ENCODE measurements at places on chromosomes 2 and 18.

DNA sequence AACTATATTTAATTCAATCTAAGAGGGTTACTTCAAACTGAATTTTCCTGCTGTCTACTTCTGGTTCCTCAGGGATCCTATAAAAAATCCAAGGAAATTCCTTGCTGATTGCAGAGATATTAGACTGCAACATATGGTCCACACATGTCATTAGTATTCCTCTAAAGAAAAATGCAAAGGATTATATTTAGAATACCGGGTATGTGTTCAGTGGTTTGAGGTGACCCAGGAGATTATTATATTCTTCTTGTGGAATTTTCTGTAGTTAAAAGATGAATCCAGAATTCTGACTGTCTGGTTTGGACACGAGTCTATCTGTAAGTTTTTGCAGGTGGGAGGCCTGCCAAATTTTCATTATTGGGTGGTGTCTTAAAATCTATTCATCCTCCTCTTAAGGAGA lies 18.2 kb downstream of the HOXD1 start:
- DNase-seq: no peak

DNA sequence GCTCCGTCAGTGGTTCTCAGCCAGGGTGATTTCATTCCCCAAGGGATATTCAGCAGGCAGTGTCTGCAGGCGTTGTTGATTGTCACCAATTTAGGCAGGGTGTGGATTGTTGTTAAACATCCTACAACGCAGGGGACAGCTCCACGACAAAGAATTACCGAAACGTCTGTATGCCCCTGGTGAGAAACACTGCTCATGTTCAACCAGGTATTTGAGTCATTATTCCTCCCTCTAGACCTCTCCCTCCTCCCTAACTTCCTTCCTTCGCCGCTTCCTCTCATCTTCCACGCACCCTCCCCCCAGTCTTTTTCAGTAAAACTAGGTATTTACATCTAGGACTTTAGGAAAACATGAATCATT lies 50.8 kb downstream of the NCK2 start:
- DNase-seq: no peak

DNA sequence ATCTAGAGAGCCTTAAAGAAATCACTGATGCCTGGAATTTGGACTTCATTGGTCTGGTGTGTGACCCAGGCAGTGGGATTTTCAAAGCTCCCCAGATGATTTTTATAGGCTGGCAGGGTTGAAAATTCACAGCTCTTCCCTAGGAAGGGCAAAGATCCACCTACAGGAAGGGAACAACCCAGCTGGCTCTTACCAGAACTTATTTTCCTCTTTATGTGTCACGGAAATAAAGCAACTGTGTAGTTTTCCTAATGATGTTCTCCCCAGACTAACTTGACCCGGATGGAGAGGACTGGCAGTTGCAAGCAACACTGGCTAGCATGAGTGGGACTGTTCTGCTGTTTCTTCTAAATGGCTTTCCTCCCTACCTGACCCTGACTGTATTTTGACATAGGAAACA lies 235.6 kb downstream of the ALPK2 start:
- no peak for DNase-seq

DNA sequence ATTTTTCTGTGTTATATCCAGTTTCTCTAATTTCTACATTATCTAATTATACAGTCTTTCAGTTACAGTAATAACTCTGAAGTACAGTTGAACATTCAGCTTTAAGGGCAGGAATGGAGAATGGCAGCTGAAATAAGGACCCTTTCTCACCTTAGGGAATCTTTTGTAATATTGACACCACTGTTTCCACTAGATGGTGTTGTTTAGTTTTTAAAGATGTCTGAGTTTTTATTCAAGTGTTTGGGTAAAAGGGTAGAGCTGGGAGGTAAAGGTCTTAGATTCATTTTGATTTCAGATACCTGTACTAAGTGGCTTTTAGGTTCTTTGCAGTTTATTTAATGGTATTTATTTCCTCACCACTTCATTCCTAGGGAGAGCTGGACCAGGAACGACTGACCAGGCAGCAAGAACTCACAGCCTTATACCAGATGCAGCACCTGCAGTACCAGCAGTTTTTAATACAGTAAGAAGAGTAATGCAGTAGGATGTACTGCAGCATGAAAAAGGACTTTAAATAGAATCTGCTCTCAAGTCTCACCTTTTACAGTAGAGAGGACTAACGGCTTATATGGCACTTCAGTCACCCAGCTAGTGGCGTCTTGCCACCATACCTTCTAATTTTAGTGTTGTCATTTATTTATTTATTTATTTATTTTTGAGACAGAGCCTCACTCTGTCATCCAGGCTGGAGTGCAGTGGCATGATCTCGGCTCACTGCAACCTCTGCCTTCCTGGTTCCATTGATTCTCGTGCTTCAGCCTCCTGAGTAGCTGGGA lies 33.2 kb upstream of the KCNJ13 start:
- DNase-seq: no peak

- DNase-seq: no peak
These were observed 47.4 kb upstream of the DNMT3A start for GRCh38 chr2:25389161-25389560.

DNA sequence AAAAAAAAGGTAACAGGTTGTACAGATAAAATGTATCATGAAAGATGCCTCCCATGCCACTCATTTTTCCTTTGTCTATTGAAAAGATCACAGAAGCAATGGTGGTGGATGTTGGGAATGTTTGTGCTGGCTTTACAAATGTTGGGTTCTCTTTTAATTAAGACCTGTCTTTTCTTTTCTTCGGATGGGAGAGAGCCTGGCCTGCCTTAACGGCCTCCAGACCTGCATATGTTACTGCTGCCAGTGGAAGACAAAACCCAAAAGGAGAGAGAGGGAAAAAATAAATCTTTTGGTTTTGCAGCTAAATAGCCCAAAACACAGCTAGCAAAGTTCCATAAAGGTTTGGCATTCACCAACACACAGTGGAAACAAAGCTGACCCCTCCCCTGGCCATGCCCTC lies 50.5 kb upstream of the FZD7 start:
- DNase-seq: no peak

- DNase-seq: no peak
These were observed 12.9 kb downstream of the NPAS2 start for GRCh38 chr2:100832885-100833284.

GRCh38 chr18:907115-907884 lies 2.6 kb downstream of the ADCYAP1 start:
- DNase-seq: no peak

- no peak for DNase-seq
These were observed 678.4 kb downstream of the ERBB4 start for GRCh38 chr2:211860224-211860623.

DNA sequence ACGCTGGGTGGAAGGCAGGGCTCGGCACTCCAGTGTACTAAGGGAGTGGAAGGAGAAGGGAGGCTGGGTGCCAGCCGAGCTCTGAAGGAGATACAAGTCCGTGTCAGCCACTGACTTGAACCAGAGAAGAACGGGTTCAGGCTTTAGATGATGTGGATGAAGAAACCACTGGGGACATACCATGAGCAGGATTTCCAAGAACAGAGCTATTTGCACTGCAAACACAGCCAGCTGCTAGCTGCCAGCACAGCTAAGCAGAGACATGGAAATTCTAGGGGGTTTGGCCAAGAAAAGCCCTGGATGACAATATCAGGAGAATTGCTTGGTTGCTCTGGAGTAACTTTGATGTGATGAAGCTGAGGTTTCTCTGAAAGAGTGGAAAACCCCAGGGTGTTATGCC lies 5.2 kb downstream of the CD207 start:
- no peak for DNase-seq

DNA sequence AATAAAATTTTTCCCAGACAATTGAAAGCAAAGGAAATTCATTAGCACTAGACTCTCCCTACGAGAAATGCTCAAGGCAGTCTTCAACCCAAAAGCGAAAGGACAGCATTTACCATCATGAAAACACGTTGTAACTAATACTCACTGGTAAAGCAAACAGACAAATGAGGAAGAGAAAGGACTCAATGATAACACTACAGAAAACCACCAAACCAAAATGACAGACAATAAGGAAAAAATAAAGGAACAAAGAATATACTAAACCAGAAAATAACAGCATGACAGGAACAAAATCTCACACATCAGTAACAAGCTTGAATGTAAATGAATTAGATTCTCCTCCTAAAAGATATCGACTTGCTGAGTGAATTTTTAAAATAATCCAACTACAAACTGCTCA lies 190.7 kb downstream of the NOL4 start:
- DNase-seq: no peak

- DNase-seq: no peak
These were observed 272.3 kb downstream of the RAD51AP2 start for GRCh38 chr2:17245906-17246305.

GRCh38 chr18:54690198-54690597 lies 99.2 kb downstream of the DYNAP start:
- no peak for DNase-seq

GRCh38 chr2:85427300-85427835 lies 8.9 kb downstream of the SH2D6 start:
- peak; percentile 79 for DNase-seq

- no peak for DNase-seq
These were observed 58.1 kb upstream of the DYNAP start for GRCh38 chr18:54532962-54533361.

GRCh38 chr2:151878655-151879563 lies 50.7 kb upstream of the ARL5A start:
- no peak for DNase-seq

- DNase-seq: peak; percentile 43
These were observed 141.9 kb upstream of the ID2 start for GRCh38 chr2:8539743-8540551.

- DNase-seq: no peak
These were observed 16.4 kb upstream of the ARMC9 start for GRCh38 chr2:231181860-231182512.

GRCh38 chr18:63808125-63808524 lies 32.9 kb downstream of the SERPINB7 start:
- no peak for DNase-seq

DNA sequence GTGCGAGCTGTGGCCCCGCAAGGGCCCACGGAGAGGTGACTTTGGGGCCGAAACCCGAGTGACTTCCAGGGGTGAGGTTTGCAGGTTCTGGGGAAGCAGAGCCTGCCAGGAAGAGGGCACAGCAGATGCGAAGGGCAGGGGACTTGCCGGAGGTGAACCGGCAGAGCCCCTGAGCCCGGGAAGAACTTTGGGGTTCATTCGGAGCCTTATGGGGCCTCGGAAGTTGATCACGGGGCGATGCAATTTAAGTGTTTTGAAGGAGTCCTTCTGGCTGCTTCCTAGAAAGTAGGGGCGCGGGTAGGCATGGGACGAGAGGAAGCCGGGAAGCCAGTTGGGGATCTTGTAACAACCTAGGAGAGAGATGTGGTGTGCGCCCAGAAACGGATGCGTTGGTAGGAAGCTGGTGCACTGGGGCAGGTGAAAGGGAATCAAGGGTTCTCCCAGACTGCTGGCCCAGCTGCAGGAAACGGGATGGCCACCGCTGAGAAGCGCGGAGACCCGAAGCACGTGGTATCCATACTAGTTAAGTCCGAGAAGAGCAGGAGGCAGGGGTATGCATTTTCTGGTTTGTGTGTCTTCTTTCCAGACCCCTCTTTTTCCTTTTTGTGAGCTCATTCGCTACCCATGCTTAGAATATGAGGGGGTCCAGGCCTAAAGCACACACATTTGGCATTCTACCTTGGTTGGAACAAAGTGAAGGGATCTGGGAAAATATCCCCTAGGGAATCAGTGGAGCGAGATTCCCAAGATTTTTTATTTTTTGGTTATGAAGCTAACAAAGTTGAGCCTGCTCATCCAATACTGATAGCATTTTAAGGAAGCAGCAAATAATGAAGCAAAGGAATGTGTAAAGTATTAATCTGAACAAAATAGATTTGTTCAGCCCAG lies 758 bp downstream of the SCLY start:
- DNase-seq: peak; percentile 58

GRCh38 chr18:42606886-42607495 lies 508.5 kb downstream of the RIT2 start:
- DNase-seq: no peak

DNA sequence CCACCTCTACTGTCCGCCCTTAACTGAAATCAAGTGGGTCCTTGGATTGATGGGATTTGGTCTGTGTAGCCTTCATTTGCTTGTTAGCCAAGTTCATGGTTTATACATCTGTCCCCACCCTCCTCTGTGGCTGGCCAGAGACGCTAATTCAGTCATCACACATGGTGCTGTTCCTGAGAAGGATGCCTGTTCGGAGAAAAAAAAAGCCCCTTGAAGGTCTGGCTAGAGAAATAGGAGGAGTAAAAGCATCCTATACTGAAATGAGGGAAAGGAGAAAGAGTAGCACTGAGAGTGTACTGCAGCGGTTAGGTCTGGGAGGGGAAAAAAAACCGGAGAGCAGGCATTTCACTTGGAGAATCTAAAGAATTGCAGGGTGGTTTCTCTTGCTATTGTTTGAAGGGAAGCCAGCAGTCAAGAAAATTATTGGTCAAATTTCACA lies 180.6 kb upstream of the EPAS1 start:
- DNase-seq: no peak

- no peak for DNase-seq
These were observed 79.1 kb upstream of the BCL2L11 start for GRCh38 chr2:111041398-111042202.

DNA sequence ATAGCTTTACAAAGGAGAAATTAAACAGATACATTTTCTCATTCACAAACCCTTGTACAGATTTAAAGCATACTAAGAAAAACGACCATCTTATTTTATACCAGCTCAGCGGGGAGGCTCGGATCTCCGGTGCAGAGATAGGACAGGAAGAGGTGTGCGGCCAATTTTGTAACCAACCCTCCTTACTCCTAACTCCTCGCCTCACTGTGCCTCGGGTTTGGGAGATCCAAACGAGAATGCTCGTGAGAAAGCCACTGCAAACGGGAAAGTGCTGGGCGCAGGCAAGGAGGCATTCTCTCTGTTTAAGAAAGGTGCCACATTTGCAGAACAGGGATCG lies 1.2 kb downstream of the KDSR start:
- DNase-seq: no peak

DNA sequence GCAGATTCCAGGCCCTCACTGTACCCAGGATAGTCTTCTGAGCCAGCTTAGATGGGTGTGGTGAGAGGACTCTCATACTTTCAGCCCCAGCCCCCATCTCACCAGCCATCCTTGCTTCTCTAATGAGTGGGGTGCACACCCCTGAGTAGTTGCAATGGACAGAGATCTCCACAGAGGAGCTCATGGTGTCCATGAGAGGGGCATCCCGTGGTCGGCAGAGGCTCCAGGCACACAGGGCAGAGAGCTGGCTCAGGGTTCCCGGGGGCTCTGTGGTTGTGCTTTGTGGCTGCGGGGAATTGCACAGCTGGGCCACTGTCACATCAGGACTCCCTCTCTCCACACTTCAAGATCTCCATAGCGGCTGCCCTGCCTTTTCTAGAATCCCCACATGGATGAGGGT lies 226.0 kb upstream of the PXDN start:
- DNase-seq: no peak

DNA sequence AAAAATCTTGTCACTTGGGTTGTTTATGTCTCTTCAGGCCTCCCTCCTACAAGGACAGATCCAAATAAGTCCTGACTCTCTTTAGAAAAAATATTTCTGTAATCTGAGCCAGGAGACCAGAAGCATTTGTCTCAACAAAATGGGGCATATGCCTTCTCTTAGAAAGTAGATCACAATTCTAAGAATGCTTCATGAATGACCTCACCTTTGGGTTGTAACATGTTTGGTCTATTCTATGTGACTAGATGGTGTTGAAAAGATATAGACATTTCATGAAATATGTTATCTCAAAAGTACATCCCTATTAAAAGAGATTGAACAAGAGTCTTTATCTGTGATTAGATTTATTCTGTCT lies 159.0 kb upstream of the SETBP1 start:
- DNase-seq: no peak

- no peak for DNase-seq
These were observed 136.1 kb downstream of the SMAD7 start for GRCh38 chr18:48814490-48815178.

GRCh38 chr18:21277578-21277977 lies 35.5 kb downstream of the GREB1L start:
- no peak for DNase-seq

GRCh38 chr2:199261239-199261638 lies 196.5 kb downstream of the SATB2 start:
- no peak for DNase-seq
